RCC 7860 (cell line): ENCODE measurements at places on chromosomes 4 and X.

DNA sequence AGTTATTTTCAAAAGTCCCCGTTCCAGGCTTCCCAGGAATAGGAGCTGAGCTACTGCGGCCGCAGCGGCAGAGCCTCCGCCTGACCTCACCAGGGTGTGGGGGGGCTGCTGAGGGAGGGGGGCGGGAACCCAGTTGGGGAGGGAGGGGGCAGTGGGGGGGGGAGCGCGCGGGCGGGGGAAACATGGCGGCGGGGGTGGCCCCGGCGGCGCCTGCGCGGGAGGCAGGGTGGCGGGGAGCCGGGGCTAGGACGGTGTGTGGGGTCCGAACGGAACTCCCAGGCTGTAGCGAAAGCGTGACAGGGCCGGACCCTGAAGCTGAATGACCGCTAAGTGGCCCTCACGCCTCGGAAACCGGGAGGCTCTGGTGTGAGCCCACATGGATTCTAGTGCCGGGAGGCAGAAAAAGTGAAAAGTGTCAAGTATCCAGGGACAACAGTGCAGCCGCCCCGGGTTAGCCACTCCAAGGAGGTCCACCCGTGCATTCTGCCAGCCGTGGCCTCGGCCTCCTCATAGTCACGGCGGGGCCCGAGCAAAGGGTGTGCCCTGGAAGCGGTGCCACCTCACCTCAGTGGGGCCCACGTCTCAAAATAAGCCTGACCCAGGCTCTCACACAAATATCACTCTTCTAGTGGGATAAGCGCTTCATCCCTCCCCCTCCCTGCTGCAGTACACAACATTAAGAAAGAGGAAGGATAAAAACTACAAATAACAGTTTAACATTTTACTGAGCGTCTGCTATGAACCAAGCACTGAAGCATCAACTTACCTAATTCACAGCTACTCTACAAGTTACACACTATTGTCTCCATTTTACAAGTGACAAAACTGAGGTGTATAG, at the start of gene KLHL13:
Gene KLHL13 (minus strand): TSS at position 98 of the 838 bp plus-strand sequence. CDS start 88,337 bp downstream, outside the sequence.
- DNase-seq, result no peak

DNA sequence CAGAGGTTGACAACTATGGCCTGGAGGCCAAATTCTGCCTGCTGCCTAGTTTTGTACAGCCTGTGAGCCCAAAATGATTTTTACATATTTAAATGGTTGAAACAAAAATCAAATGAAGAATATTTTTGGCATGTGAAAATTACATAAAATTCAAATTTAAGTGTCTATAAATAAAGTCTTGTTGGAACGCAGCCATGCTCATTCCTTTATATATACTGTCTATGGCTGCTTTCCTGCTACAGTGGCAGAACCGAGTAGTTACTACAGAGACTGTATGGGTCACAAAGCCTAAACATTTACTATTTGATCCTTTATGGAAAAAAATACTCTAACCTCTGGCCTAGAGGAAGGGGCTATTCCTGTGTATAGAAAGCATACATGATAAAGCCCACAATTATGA, 290.4 kb downstream of the GLUD2 start:
- DNase-seq, result no peak

GRCh38 chrX:86421771-86422170, 273.5 kb downstream of the DACH2 start:
- no peak for DNase-seq

DNA sequence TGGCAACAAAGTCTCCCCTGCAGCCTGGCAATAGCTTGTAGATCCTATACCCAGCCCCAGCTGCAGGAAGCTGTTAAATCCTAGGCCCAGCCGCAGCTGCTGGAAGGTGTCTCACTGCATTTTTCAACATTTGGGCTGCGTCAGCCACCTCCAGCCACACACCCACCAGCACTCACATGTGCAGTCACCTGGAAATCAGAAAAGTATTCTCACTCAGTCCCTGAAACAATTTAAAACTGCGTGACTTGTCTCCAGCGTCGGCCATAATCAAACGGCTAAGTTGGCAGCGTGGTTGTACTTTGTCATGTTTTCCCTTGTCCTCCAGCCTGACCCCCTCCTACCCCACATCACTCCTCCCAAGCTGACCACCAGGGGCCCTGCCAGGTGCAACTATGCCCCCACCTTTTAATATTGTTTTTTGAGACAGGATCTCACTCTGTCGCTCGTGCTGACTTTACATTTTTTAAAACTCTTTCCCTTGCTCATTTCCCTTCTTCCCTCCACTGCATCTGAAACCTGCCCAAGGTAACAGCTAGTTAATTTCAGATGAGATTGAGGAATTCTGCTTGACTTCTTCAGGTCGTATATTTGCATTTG, 97.2 kb upstream of the FRG1 start:
- no peak for DNase-seq

GRCh38 chrX:50483283-50483682, 12.7 kb upstream of the DGKK start:
- DNase-seq, result no peak
